Muscle of arm (tissue), 14 donors: ENCODE measurements at places on chromosomes 4 and X.
A peak's percentile ranks its signal among the peaks of the same experiment; 100 is the strongest.

- peak; percentile 63 for DNase-seq
Measured at GRCh38 chr4:186297013-186297645, 31.1 kb downstream of the F11 start.

DNA sequence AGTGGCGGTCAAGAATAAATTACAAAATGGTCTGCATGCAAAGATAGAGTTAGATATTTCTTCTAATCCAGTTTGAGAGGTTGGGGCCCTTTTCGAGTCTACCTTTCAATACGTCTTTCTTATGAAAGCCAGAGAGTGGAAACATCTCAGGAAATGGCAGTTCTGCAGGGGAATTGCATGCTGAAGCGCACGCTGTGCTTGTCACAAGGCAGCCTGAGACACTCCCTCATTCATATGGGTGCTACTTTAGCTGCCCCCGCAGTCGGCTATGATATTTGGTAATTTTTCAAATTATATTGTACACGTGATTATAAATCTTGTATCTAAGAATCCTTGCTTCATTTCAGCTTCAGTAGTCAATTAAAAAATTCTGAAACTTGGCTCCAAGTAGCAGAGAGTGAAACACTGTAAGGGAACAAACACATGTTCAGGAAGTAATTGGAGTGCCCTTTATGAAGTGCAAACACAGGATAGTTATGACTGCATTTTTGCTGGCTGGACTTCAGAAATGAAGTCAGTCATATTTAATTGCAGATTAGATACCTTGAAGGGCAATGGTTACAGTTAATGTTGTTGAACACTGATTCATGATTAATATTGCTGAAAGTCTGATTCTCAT is 145.5 kb upstream of the NAP1L5 start:
- no peak for DNase-seq

GRCh38 chr4:137421796-137422195 is 110.5 kb downstream of the PCDH18 start:
- no peak for DNase-seq

- DNase-seq = no peak
Measured at GRCh38 chr4:183912585-183912984, 7.5 kb downstream of the STOX2 start.

DNA sequence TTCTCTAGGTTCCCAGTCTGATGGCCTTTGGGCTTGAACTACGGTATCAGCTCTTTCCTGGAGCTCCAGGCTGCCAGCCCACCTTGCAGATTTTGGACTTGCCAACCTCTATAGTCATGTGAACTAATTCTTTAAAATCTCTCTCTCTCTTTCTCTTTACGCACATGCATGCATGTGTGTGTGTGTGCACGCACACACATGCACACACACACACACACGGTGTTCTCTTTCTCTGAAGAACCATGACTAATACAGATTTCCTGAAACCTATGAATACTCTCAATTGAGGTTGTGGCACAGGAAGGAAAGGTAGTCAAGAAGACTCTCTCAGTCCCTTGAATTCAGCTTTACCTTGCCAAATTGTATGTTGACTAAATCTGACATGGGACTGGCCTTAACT is 6.2 kb upstream of the ZCCHC13 start:
- DNase-seq = no peak

GRCh38 chr4:157929486-157929885 is 243.3 kb downstream of the GASK1B start:
- DNase-seq = peak; percentile 13

- no peak for DNase-seq
Measured at GRCh38 chr4:58453956-58454355, 1343.8 kb upstream of the IGFBP7 start.

GRCh38 chr4:35087218-35087617 is 1157.1 kb downstream of the ARAP2 start:
- DNase-seq = no peak

GRCh38 chr4:141713771-141714445 is 77.5 kb downstream of the IL15 start:
- DNase-seq = no peak

DNA sequence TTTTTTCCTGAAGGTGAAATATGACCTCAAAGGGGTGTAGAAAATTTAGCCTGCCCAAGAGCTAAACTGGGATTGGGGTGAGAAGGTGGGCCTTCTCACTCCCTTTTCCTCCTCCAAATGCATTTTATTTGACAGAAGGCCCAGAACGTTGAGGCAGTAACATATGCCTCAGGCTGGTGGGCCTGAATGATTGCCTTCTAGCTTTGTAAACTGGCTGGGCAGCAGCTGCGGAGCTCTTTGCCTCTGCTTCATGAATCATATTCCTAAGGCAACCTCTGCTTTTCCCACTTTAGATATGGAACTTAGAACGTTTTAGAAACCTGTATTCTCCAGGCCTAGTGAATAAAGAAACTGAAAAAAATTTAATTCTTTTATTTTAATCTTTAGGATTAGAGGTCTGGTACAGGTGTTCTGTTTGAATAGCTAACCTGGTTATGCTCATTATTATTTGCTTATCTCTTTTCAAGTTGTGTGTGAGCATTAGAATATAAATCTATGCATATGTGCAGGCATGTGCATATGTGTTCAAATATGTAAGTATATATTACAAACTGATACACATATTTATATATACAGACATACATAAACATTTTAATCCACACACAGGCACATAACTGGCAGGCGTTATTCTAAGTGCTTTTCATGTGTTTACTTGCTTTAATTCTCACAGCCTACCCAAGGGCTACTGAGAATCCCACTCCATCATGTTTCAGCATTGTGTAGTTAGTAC is 11.5 kb downstream of the PRDM8 start:
- no peak for DNase-seq

- peak; percentile 3 for DNase-seq
Measured at GRCh38 chr4:40427128-40427527, 92.0 kb downstream of the CHRNA9 start.
